ENCODE measurements at places on chromosomes 16 and 17. TPM values are rescaled to one million over a fixed set of nuclear protein-coding genes. Genes with fewer than 3 reads are reported as not detected.

The SLC2A4 gene
- total RNA-seq: 1.3 TPM

The MYO15A gene
- 1.3 TPM for total RNA-seq

The MPP2 gene
- 1.6 TPM for total RNA-seq

The BORCS6 gene
- total RNA-seq: 16.2 TPM

The ITGA2B gene
- total RNA-seq: 0.33 TPM

The PDE6G gene
- total RNA-seq: not detected

The ABCA8 gene
- total RNA-seq: 10.4 TPM

The SDR42E2 gene
- 0.66 TPM for total RNA-seq

The RRAD gene
- 8.3 TPM for total RNA-seq

The KRTAP4-5 gene
- total RNA-seq: not detected

The CDH5 gene
- 10.4 TPM for total RNA-seq

The TBC1D3 gene
- not detected for total RNA-seq

The VTN gene
- 4.2 TPM for total RNA-seq

The SLC16A3 gene
- total RNA-seq: 5.4 TPM

The CD300LB gene
- total RNA-seq: not detected

The CACNG1 gene
- not detected for total RNA-seq

The GAST gene
- not detected for total RNA-seq

Measured in body of pancreas (tissue), 4 donors.